Putamen (tissue), 1 donor: ENCODE measurements at places on chromosomes 13 and 19.
A peak's percentile ranks its signal among the peaks of the same experiment; 100 is the strongest.

DNA sequence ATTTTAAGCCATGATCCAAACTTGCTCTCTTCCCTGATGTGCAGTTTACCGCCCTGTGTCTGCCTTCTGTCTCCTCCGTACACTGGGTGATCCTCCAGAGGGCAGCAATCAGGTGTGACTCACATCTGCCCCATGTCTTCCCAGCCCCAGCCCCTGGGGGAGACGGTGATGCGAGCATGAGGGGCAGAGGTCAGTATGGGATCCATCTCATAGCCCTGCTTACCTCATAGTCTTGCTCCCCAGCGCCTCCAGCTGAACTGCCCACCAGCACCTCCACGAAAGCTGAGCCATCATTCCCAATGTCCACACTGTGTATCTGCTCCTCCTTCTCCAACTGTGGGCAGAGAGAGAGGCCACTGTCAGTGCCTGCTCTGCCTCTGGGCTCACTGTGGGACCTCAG lies 14.6 kb downstream of the XRCC1 start:
- no peak for DNase-seq

DNA sequence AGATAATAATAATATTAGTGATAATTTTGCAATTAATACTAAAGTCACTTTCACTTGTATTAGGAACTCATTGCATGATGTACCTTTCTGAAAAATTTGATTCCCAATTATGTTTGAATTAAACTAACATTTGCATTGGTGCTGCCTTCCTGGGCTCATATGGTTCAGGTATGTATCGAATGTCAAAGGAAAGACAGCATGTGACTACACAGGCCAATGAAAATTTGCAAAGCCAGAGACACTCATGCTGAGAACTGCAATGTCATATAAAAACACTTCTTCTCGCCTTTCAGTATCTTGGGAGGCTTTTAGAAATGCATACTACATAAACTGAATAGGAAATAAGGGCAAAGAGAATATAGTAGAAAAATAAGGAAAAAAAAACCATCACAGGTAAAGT lies 44.3 kb downstream of the RAP2A start:
- DNase-seq = no peak

GRCh38 chr13:28744656-28745055 lies 25.9 kb upstream of the SLC46A3 start:
- DNase-seq = no peak

DNA sequence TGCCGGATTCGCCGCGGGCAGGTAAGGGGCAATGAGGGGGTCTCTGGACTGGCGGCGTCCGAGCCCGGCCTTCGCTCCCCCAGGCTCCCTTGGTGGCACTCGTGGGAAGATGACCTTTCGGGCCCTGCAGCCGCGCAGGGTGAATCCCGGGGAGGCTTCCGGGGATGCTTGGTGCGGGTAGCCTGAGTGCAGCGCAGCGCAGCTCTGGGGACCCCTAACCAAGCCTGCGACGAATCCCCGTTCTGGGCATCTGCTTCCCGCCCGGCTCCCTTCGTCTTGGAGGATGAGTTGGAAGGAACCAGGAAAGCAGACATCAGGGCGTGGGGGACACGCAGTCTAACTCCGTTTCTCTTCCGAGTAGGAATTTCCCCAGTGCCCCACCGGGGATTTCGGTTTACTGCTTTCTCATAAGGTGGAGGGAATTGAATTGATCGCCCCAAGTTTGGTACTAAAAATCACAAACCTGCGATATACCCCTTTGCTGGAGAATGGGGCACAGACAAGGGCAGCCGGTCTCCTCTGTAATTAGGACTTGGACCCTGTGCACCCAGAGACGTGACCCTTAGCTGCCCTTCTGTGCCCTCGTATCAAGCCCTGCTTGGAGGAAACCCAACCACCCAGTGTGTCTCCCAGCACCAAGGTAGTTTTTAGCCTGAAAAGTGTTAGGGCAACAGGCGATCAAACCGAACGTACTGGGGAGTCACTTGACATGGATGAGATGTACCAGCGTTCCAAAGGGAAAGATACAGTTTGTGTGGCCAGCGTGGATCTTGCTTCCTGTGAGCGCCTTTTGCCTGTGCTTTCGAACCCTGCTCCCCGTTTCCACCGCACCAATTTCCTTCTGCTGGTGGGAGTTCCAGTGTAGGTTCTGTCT lies 1.0 kb downstream of the GPC5 start:
- peak; percentile 16 for DNase-seq

GRCh38 chr13:50136226-50136625 lies 121.0 kb downstream of the KCNRG start:
- no peak for DNase-seq

DNA sequence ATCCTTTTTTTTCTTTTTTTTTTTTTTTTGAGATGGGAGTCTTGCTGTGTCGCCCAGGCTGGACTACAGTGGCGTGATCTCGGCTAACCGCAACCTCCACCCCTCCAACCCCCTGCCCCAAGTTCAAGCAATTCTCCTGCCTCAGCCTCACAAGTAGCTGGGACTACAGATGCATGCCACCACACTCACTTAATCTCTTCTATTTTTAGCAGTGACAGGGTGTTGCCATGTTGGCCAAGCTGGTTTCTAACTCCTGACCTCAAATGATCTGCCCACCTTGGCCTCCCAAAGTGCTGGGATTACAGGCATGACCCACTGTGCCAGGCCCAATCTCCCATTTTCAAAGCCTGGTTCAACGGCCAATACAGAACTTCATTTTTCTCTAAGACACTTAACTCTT lies 9.1 kb downstream of the FOXO1 start:
- no peak for DNase-seq

DNA sequence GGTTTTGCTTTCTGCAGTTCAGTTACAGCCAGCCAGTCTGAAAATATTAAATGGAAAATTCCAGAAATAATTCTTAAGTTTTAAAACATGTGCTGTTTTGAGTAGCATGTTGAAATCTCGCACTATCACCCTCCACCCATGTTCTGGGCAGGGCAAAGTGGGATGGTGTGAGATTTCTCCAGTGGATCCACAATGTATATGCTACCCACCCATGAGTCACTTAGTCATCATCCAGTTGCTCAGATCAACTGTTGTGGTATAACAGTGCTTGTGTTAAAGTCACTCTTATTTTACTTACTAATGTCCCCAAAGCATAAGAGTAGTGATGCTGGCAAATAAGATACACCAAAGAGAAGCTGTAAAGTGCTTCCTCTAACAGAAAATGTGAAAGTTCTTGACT lies 56.4 kb downstream of the CYSLTR2 start:
- no peak for DNase-seq

- no peak for DNase-seq
Observed at GRCh38 chr13:45930177-45930576, 78.6 kb upstream of the SIAH3 start.

DNA sequence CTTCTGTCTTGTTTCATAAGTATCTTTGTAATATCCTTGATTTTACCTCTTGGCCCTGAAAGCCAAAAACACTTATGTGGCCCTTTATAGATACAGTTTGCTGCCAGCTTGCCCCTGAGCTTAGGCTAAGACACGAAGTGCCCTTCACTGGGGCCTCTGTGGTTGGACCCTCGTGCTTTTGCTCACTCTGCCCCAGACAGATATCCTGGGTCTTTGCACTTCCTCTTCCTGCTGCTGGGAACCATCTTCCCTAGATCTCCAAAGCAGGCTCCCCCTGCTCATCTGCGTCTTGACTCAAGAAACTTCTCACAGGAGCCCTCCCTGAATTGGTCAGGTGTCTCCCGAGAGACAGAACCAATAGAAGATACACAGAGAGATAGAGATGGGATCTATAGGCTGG lies 2.0 kb upstream of the TNFSF14 start:
- no peak for DNase-seq

DNA sequence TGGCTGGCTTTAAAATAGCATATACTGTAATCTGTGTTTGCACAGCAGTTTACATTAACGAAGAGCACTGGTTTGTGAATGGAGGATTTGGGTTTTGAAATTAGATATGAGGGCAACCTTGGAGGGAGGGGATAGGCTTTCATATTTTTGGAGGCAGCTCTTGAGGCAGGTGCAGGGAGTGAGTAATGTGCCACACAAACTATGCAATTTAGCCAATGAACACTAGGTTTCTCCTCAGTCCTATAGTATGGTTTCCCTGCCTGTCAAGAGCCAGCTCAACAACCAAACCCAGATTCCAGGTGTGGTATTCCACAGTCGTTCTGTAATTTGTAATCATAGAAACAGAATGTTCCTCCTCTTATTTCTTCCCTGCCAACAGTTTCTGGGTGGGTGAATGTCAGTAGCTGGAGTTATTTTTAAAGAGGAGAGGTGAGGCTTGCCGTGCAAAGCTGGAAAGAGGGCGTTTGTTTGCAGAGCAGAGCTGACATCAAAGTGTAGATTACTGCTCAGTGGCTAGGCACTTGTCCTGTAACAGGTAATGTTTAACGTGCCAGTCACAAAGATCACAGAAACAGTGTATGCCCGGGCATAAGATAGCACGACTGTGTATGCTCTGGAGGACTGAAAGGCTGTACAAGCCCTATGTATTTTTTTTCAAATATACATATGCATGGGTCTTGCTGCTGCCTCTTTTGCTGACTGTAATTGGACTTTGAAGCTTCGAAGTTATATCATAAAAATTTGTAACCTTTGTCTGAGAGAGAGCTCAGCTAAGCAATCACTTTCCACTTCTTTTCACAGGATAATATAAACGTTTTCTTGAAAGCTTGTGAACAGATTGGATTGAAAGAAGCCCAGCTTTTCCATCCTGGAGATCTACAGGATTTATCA lies 124.2 kb downstream of the LMO7 start:
- DNase-seq = peak; percentile 78

- DNase-seq = no peak
Observed at GRCh38 chr13:59494560-59494970, 669.2 kb downstream of the DIAPH3 start.

- no peak for DNase-seq
Observed at GRCh38 chr13:80215368-80215767, 125.6 kb downstream of the SPRY2 start.

- no peak for DNase-seq
Observed at GRCh38 chr19:24065243-24065642, 21.7 kb upstream of the ZNF254 start.

DNA sequence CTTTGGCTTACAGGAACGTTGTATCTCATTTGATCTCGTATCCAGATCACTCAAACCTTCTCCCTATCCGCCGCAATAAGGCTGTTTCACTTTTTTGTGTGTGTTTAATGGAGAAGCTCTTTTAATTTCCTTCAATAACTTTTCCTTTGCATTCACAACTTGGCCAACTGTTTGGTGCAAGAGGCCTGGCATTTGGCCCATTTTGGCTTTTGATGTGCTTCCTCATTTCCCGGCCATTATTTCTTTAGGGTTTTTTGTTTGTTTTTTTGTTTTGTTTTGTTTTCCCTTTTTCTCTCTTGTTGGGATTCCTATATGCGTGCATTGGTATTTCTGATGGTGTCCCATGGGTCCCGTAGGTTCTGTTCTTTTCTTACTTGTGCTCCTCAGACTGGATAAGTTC lies 6.1 kb upstream of the UPF3A start:
- DNase-seq = no peak

DNA sequence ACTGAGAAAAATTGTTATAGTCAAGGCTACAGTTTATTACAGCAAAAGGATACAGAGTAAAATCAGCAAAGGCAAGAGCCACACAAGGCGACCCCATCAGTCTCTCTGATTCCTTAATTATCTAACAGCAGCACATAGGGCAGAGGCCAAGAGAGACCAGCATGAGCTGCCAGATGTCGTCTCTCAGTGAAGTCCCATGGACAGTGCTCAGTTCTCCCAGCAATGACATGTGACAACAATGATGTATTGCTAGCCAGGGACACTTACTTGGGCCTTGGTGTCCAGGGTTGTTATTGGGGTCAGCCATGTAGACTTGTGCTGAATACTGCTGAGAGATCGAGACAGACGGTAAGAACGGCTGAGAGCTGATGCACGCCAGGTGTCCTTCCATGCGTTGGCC lies 22.3 kb downstream of the ZSWIM9 start:
- DNase-seq = peak; percentile 32

GRCh38 chr13:68675209-68675608 lies 1432.4 kb upstream of the ATXN8OS start:
- DNase-seq = no peak

- no peak for DNase-seq
Observed at GRCh38 chr13:24308068-24308445, 1.3 kb upstream of the C1QTNF9 start.

GRCh38 chr13:93256998-93257397 lies 30.4 kb downstream of the GPC6 start:
- no peak for DNase-seq

GRCh38 chr13:30429235-30429634 lies 6.9 kb downstream of the UBE2L5 start:
- no peak for DNase-seq

- no peak for DNase-seq
Observed at GRCh38 chr19:18023622-18024251, 15.8 kb downstream of the ARRDC2 start.

DNA sequence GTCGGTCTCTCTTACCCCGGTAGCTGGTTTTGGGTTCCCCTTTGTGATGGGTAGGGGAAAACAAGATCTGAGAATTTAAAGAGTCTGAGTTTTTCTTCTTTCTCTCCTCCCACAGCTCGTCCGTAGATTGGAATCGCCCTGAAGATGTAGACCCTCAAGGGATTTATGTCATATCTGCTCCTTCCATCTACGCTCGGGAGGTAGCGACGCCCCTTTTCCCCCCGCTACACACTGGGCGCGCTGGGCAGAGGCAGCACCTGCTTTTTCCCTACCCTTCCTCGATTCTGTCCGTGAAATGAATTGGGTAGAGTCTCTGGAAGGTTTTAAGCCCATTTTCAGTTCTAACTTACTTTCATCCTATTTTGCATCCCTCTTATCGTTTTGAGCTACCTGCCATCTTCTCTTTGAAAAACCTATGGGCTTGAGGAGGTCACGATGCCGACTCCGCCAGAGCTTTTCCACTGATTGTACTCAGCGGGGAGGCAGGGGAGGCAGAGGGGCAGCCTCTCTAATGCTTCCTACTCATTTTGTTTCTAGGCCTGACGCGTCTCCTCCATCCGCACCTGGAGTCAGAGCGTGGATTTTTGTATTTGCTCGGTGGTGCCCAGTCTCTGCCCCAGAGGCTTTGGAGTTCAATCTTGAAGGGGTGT lies 7.1 kb upstream of the SELENOV start:
- DNase-seq = no peak

GRCh38 chr19:27884376-27884775 lies 1328.6 kb downstream of the UQCRFS1 start:
- no peak for DNase-seq
